ENCODE measurements at places on chromosomes 11 and 22.

DNA sequence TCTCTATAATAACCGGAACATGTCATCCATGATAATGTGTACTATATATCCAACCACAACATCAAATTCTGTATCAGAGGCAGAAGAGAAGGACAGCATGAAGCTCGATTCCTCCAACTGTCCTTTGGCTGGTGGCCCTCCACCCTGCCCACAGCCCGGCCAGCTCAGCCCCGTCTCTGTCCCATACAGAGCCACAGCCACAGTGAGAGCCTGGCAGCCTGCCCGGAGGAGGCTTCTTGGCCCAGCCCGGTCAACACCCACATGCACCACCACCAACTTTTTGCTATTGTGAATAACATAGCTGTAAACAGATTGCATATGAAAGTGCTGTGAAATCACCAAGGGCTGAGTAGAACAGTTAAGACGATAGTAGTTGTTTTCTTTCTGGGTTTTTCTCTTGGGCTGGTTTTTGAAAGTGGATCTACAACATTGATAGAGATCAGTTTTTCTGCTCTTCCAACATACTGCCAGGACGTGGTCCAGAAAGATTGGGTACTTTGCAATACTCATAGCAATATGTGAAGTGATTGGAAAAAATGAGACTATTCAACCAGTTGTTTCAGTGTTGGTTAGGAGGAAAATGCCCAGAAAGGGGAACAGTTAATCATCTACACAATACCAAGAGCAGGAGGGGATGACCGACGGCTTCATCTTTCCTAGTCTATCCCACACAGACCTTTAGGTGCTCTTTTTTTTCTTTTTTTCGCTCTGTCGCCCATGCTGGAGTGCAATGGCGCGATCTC lies 6.9 kb upstream of the TUBA8 start:
- no peak for DNase-seq

DNA sequence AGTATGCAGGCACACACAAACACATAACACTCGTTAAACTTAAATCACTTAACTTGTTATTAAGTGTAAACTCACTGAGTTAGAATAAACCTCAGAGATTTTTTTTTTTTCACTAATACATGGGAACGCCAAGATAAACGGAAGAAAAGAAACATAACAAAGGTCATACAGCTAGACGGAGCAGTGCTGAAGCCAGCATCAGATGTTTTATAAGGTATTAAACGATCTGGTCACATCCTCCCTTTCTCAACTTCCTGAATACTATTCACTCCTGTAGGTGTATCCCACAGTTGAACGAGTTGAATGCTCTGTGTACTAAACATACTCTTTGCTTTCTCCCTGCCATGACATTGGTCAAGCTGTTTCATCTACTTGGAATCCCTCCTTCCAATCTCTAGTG lies 212.0 kb downstream of the SWAP70 start:
- DNase-seq = no peak

DNA sequence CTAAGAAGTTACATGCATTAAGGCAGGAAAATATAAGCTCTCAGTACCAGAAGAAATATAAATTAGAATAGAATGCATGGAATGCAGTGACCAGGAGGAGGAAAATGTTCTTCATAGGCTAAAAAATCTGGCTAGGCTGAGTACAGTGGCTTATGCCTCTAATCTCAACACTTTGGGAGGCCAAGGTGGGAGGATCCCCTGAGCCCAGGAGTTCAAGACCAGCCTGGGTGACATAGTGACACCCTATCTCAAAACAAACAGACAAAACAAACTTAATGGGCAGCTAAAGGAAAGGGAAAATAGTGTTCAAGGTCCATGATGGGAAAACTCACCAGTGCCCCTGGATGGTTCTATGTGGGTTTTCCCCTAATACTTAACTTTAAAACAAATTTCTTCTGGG lies 78.3 kb upstream of the RASSF10 start:
- no peak for DNase-seq

- DNase-seq = no peak
Observed at GRCh38 chr22:31906569-31906968, 37.8 kb upstream of the YWHAH start.

GRCh38 chr11:18295316-18295715 lies 26.6 kb downstream of the HPS5 start:
- DNase-seq = no peak

Data from astrocyte of the cerebellum (primary cell).